Vagina (tissue), 2 donors: ENCODE measurements at places on chromosomes 7 and 10. TPM values are rescaled to one million over a fixed set of nuclear protein-coding genes. Genes with fewer than 3 reads are reported as not detected.

DNA sequence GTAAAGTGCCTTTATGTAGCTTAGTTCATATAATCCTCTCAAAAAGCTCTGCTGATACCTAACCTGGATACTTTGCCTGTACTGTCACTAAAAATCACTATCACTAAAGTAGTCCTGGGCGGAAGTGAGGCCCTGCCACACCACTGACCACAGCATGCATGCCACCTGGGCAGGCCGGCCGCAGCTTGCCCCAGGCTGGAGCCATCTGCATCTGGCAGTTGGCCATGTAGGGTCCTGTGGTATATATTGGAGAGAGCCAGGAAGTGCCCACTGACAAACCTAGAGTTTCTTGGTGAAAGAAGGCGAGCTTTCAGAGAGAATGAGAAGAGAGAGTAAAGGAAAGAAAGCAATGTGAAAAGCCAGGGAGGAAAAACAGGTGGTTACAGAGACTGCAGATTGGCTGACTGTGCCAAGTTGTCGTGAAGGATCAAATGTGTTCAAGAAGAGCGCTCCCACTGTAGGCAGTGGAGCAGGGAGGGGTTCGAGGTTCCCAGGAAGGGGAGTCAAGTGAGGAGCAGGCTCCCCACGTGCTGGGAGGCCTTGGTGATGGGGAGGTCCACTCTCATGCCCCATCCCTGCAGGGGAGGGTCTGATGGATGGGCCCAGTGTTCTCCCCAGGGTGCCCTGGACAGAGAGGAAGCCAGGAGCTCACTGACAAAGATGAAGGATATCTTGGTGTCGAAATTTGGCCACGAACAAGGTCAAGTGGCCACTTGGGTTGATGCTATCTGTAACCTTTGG, 13.6 kb downstream of the LOXL4 start:
- peak; percentile 91 for DNase-seq
- no peaks in the 10 kb centered on the region for H3K36me3 ChIP-seq
- no peak overlapping the region for H3K4me3 ChIP-seq
- peaks cover 7% of the 10 kb centered on the region for H3K4me1 ChIP-seq
- H3K27ac ChIP-seq: no peak overlapping the region
- H3K27me3 ChIP-seq: no peaks in the 10 kb centered on the region

DNA sequence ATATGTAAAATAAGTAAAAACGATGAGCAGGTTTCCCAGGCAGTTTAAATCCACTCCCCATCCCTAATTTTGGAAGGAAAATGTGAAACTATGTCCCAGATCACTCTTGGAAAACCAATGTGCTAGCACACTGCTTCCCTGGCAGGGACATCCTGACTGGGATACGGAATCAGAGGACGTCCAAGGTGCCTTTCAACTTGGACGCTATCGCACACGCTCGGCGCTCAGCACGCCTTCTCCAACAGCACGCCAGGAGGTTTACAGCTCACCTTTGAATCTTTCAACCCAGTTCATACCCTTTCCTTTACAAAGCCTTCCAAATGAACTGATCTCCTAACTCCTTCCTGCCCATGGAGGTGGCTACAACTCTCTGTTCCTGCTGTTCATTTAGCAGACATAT, 47.1 kb downstream of the BEND7 start:
- H3K4me3 ChIP-seq: no peak overlapping the region
- H3K27me3 ChIP-seq: no peaks in the 10 kb centered on the region
- no peak overlapping the region for H3K27ac ChIP-seq
- DNase-seq: no peak
- no peaks in the 10 kb centered on the region for H3K36me3 ChIP-seq

Gene TLX1
- not detected for total RNA-seq

GRCh38 chr10:130810856-130811255, 500.7 kb downstream of the TCERG1L start:
- H3K27ac ChIP-seq: no peak overlapping the region
- no peaks in the 10 kb centered on the region for H3K36me3 ChIP-seq
- H3K4me1 ChIP-seq: no peaks in the 10 kb centered on the region

DNA sequence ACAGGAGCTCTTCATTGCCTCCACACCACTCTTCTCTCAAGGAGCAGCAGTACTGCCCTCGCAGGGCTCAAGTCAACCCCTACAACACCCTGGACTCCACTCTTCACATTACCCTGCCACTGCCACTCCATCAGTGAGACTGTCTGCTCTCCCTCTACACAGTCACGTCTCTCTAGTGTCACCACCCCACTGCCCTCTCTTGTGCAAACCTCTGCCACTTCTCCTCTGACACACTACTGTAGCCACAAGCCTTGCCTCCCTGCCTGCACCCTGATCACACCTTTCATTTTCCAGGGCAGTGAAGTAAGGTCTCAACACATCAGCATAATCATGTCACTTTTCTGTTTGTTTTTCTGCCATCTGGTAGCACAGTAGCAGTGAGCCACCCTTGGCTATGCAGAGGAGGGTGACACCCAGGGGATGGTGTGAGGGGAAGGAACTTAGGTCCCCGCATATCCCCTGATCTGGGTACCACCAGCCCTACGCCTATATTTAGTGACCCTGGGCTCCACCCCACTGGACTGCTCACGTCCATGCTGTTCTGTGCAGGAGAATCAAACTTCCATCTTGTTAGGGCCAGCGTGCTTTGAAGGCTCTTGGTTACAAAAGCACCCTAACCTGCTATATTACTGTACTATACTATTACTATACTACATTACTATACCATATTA, 1.6 kb downstream of the C10orf143 start:
- no peaks in the 10 kb centered on the region for H3K36me3 ChIP-seq
- H3K27me3 ChIP-seq: no peaks in the 10 kb centered on the region
- peak overlapping the region; percentile 93 for H3K27ac ChIP-seq
- no peak for DNase-seq
- no peak overlapping the region for H3K4me3 ChIP-seq
- H3K4me1 ChIP-seq: peaks cover 19% of the 10 kb centered on the region

Gene FAM237B
- not detected for total RNA-seq

DNA sequence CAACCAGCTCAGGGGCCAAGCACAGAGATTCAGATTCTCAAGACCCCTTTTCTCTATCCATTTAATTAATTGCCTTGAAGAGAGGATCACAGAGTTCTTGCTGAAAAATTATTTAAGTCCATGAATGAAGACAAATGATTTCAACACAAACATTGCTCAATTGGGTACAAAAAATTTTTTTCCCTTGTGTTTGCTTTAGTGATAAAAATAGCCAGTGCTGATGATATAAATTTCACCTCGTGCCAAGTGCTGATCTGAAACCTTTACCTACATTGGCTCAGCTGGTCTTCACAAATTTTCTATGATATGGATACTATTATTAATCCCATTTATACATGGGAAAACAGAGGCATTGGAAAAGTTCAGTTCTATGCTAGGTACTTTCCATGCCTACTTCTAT, 377.1 kb downstream of the NRG3 start:
- no peaks in the 10 kb centered on the region for H3K36me3 ChIP-seq
- no peaks in the 10 kb centered on the region for H3K27me3 ChIP-seq
- H3K4me1 ChIP-seq: no peaks in the 10 kb centered on the region

Gene PNLIPRP2
- not detected for total RNA-seq

DNA sequence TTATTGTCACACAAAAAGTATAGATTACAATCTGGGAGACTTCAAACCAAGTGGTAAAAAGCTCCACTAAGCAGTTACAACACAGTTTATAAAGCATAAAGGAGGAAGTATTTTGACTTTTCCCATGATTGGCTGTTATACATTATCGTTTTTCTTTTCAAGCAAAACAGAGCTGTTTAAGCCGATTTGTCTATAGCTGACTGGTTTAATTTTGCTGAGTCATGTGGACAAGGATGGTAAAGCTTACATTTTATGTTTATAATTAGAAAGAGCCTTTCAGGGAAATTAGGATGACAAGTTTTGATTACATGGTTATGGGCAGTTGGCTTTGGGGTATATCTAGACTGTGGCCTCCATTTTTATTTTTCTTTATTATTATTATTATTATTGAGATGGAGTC, 152.5 kb upstream of the STK17A start:
- H3K27me3 ChIP-seq: no peaks in the 10 kb centered on the region
- H3K27ac ChIP-seq: no peak overlapping the region
- no peaks in the 10 kb centered on the region for H3K4me1 ChIP-seq
- no peaks in the 10 kb centered on the region for H3K36me3 ChIP-seq

GRCh38 chr7:1520539-1521234, 9.8 kb upstream of the MAFK start:
- no peak overlapping the region for H3K4me3 ChIP-seq
- no peaks in the 10 kb centered on the region for H3K36me3 ChIP-seq
- H3K27ac ChIP-seq: no peak overlapping the region
- no peaks in the 10 kb centered on the region for H3K27me3 ChIP-seq
- no peak for DNase-seq

DNA sequence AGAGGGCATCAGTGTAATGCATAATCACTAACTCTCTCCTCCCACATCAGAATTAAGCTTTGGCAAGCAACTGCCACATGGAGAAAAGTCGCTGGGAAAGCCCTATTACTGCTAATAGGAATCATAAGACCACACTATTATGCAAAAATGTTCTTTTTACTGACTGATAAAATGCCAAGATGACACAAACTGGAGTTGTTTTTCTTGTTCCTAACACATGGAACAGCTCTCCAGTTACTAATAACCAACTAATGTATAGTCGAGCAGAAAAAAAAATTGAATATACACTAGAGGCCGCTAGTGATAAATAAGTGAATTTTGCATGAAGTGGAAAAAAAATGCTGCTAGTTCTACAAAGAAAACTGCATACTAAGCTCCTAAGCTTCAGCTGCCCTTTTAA, 165.6 kb downstream of the TPK1 start:
- H3K27me3 ChIP-seq: no peaks in the 10 kb centered on the region
- no peaks in the 10 kb centered on the region for H3K36me3 ChIP-seq
- H3K4me1 ChIP-seq: no peaks in the 10 kb centered on the region
- no peak overlapping the region for H3K27ac ChIP-seq
- no peak for DNase-seq
- no peak overlapping the region for H3K4me3 ChIP-seq

- no peaks in the 10 kb centered on the region for H3K36me3 ChIP-seq
- H3K27me3 ChIP-seq: no peaks in the 10 kb centered on the region
- no peak for DNase-seq
- H3K4me1 ChIP-seq: peaks cover 25% of the 10 kb centered on the region
- no peak overlapping the region for H3K27ac ChIP-seq
- H3K4me3 ChIP-seq: no peak overlapping the region
These were observed 103.3 kb downstream of the GRB10 start for GRCh38 chr7:50679218-50680007.

Gene AS3MT
- total RNA-seq: 3.2 TPM

Gene ZMIZ2
- 54.3 TPM for total RNA-seq

DNA sequence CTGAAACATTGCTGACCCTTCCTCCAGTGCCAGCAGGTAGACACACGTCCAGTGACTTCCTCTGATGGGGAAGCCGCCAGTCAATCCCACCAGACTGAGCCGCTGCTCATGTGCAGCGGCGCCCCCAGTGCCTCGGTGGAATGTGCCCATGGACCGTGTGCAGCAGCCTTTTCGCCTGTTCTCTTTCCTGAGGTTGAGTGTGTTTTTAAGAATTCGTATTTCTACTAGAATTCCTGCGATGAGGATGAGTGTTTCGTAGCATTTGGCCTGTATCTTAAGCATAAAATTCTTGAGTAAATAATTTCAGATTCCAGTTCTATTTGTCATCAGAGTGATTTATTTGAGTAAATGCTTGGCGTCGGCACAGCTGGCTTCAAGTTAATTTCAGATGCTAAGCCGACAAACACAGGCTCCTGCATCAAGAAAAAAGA, 35.4 kb downstream of the BNIP3 start:
- H3K36me3 ChIP-seq: peaks cover 49% of the 10 kb centered on the region
- no peaks in the 10 kb centered on the region for H3K27me3 ChIP-seq
- peaks cover 15% of the 10 kb centered on the region for H3K4me1 ChIP-seq
- no peak overlapping the region for H3K27ac ChIP-seq
- H3K4me3 ChIP-seq: no peak overlapping the region

Gene CCDC172
- total RNA-seq: not detected

DNA sequence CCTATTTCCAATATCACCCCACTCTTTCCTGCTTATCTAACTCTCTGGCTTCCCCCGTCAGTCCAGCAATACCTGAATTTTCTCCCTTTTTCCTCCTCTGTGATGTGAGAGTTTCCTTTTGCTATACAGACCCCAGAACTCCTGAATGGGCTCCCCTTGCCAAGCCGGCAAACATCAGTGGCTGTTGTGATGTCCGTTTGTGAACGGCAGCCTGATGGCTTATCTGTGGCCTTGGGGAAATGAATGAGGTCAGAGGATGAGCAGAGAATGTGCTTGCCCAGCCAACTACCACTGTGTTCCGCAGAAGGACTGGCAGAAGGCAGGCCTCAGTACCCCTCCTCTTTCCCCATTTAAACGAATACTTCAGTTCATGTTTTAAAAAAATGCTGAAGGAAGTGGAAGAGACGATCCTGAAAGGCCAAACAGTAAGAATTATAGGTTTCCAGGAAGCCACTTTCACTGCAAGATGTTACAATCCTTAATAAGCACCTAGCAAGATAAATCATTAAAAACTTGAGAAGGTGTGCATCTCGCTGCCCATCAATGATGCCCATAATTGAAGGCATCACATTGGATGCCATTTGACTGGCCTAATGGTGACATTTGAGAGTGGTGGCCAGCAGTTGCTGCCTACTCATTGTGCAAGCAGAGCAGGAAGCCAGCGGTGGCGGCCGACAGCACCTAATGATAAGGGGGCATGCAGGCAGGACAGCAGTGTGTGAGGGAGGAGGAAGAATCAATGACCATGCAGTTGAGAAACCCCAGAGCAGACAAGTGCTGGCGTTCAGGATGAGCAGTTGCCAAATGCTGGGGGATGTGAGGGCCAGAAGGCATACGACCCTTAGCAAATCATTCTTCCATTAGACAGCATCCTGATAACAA, 31.5 kb downstream of the SLC18A2 start:
- H3K4me3 ChIP-seq: no peak overlapping the region
- H3K36me3 ChIP-seq: no peaks in the 10 kb centered on the region
- H3K27ac ChIP-seq: no peak overlapping the region
- no peaks in the 10 kb centered on the region for H3K4me1 ChIP-seq
- DNase-seq: no peak
- H3K27me3 ChIP-seq: no peaks in the 10 kb centered on the region

Gene TRUB1
- 30.2 TPM for total RNA-seq

DNA sequence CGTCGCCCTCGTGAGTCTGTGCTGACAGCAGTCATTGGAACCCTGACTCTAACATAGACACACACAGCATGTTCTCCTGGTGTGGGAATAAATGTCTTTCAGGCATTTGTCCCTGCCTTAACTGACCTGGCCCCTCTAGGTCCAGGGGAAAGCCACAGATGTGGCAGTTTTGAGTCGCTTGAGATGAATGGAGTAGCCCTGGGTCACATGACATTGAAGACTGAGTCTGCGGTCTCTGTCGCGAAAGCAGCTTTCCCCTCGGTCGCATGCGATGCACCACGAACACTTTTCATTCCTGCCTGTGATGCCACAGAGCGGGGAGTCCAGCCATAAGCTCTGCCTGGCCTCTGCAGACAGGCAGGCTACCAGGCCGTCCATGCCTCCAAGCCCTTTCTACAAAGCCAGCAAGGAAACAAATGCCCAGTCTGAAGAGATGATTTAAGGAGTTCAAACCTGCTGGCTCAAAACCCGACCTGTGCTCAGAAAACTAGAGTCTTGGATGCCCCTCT, 172.3 kb downstream of the WDR37 start:
- H3K4me1 ChIP-seq: no peaks in the 10 kb centered on the region
- no peak overlapping the region for H3K4me3 ChIP-seq
- H3K27me3 ChIP-seq: no peaks in the 10 kb centered on the region
